Cortex of kidney (tissue), 1 donor: ENCODE measurements at places on chromosomes 11 and 22.
A peak's percentile ranks its signal among the peaks of the same experiment; 100 is the strongest.

DNA sequence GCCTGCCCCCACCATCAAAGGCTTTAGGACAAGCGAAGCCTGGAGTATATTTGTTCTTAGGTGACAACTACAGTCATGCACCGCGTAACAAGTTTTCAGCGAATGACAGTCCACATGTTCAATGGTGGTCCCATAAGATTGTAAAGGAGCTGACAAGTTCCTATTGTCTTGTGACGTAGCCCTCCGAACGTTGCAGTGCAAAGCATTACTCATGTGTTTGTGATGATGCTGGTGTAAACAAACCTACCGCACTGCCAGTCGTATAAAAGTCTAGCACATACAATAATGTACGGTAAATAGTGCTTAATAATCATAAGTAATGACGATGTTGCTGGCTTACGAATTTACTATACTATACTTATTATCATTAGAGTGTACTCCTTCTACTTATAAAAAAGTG lies 41.3 kb downstream of the ADAMTS15 start:
- no peak for DNase-seq

DNA sequence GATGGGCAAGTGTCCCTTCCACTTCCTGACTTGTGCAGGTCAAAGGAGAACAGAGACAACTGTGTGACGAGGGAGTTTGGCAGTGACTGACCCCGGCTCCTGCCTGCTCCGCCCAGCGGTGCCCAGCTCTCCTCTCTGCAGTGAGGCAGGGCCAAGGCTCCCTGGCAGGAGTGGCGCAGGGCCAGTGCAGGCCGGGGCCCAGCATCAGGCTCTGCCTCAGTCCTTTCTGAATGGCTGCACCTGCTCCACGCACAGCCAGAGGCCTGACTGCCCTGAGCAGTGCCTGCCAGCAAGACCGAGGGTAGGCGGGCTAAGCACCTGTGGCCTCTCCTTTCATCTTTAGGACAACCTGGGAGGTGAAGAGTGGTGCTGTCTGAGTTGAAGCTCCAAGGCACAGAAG lies 54.2 kb downstream of the WT1 start:
- no peak for DNase-seq

- DNase-seq, result no peak
Measured at GRCh38 chr11:71116693-71117040, 135.7 kb downstream of the SHANK2 start.

- DNase-seq, result no peak
Measured at GRCh38 chr11:10394229-10395101, 60.6 kb upstream of the AMPD3 start.

DNA sequence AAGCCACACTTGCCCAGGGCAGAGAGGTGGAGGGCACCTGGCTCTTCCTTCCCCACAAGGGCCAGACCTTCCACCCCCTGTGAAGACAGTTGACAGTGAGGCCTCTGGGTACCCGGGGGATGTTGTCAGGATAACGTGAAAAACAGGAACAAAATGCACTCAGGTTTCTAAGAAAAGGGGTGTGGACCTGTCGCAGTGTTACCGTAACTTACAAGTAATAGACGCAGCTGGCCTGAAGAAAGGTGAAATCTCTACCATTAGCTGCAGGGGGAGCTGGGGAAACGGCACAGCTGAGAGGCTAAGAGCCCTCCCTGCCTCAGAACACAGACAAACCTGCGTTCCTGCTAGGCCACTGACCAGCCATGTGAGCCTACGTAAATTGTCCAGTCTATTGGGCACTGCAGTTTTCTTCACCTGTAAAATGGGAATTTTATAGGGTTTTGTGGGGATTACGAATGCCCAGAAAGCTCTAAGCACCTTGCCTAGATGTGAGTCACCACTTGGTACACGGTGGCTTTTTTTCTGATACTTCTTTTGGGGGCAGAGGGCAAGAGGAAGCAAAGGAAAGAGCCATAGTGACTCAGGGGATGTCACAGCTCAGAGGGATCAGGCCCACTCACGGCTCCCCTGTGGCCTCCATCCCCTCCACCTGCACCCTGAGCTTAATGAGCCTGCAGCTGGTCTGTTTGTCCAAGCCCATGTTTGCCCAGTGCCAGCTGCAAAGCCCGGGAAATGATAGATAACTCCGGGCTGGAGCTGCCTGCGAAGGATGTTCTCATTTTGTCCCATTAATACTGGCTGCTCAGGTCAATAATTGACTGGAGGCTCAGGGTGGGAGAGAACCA lies 18.4 kb upstream of the CABP7 start:
- DNase-seq, result no peak

- DNase-seq, result no peak
Measured at GRCh38 chr11:15295695-15296094, 181.0 kb downstream of the INSC start.

DNA sequence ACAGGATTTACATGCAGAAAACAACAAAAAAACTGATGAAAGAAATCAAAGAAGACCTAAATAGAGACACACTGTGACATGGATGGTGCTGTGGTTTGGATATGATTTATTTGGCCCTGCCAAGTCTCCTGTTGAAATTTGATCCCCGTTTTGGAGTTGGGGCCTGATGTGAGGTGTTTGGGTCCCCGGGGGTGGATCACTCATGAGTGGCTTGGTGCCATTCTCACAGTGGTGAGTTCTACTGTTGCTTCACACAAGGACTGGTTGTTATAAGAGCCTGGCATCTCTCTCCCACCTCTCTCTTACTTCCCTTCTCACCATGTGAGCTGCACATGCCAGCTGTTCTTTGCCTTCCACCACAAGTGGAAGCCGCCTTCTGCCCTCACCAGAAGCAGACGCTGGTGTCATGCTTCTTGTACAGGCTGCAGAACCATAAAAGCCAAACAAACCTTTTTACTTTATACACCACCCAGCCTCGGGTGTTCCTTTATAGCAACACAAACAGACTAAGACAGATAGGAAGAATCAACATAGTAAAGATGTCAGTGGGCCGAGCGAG lies 7.8 kb upstream of the RTL6 start:
- DNase-seq, result no peak

DNA sequence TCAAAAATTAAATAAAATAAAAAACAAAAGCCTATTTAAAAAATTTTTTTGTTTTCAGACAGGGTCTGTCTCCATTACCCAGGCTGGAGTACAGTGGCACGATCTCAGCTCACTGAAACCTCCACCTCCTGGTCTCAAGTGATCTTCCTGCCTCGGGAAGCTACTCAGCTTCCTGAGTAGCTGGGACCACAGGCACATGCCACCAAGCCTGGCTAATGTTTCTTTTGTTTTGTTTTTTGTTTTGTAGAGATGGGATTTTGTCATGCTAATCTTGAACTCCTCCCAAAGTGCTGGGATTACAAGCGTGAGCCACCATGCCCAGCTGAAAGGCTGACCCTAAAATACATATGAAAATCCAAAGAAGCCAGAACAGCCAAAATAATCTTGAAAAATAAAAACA lies 20.4 kb upstream of the L3MBTL2 start:
- DNase-seq, result no peak

DNA sequence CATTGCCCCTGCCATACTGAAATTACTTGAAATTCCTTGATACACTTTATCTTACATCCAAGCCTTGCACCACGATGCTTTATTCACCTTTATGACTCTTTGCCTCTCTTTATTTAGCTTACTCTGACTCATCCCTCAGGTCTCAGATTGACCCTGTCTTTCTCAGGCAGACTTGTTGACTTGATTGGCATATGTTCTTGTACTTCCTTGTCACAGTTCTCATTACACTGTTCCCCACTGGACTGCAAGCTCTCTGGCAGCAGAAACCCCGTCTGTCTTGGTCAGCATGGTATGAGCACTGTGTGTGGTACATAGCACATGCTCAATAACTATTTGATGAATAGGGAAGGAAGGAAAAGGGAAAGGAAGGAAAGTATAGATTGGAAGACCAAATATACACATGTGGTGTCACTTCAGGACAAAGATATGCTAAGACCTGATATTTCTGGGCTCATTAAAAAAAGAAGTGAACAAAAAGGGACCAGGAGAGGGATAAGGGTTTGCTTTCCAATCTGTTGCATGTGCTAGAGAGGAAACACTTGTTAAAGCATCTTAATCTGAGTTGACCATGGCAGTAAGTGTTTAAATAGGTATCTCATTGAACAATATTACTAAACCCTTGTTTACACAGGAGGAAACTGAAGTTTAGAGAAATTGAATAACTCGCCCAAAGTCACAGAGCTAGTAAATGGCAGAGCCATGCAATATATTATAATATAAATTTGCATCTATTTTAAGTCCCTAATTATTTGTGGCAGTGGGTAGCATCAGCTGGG lies 7.2 kb downstream of the LYVE1 start:
- no peak for DNase-seq

- DNase-seq, result no peak
Measured at GRCh38 chr22:37796079-37796478, 11.7 kb upstream of the GCAT start.

DNA sequence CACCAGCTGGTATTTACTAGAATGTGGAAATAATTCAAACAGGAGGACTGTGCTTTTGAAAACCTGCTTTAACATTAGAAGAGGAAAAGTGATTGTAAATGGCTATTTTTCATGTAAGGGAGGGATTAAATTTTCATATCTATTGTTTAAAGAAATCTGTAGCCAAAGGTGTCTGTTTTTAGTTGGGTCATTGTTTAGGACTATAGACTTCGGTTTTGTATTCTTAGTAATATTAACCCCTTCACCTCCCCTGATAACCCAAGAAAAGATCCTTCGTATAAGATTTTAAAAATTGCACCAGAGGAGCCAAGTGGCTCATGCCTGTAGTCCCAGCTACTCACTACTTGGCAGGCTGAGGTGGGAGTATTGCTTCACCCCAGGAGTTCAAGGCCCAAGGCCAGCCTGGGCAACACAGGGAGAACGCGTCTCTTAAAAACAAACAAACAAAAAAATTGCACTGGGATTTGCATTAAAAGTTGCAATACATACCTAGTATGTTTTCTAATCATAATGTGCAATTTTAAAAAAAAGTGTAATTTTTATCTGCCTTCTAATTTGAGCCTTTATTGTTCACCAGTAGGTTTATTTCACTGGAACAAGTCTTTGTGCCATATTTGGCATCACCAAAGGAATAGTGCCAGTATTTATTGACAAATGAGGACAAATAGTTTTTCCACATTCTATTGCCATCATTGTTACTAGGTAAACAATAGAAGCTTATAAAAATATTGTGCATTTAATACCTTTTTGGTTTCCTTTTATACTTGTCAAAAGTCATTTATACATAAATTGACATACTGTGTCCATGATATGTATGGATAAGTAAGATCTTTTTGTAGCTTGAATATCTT lies 34.3 kb downstream of the MTMR3 start:
- DNase-seq, result no peak

DNA sequence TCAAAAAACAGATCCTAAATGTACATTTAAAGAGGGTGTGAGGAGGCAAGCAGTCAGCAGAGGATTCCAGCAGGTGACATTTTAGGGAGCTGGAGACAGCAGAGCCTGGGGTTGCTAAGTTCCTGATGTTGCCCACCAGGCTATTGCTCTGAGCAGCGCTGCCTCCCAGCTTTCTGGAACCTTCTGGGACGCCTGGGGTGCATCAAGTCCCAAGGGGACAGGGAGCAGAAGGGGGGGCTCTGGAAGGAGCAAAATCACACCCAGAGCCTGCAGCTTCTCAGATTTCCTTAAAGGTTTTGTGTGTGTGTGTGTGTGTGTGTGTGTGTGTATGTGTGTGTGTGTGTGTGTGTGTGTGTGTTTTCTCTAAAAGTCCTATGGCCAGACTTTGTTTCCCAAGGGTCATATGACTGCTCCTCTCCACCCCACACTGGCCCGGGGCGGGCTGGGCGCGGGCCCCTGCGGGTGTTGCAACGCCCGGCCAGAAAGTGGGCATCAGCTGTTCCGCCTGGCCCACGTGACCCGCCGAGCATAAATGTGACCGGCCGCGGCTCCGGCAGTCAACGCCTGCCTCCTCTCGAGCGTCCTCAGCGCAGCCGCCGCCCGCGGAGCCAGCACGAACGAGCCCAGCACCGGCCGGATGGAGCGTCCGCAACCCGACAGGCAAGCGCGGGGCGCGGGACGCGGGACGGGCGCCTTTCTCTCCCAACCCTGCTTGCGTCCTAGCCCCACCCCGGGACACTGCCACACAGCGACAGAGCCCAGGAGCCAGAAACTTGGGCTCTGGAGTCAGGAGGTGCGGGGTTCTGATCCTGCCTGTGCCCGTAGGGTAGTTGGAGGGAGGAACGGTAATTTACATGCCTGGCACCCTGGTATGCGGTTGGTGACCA lies at the start of gene HMOX1:
TSS of gene HMOX1 (plus strand) at position 560 of the 887 bp plus-strand sequence. CDS start at position 638, 78 bp downstream.
- DNase-seq, result peak; percentile 29

GRCh38 chr11:9459667-9460321 lies 1.0 kb upstream of the ZNF143 start:
- no peak for DNase-seq

GRCh38 chr22:40240160-40240559 lies 62.4 kb downstream of the TNRC6B start:
- no peak for DNase-seq

DNA sequence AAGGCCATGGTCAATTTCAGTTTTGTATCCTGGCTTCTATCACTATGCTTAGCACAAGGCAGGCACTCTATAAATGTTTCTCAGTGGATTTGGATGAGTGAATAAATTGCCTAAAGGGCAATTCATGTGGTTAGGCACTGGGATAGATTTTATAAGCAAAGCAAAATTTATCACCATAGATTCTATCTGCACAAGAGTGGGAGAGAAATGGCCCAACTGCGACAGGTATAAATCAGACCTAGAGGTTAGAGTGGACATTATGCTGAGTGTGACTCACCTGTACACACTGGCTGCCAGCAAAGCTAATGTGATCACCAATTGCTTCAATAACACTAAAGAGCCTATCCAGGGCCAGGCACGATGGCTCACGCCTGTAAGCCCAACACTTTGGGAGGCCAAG lies 514.0 kb downstream of the BUD13 start:
- no peak for DNase-seq

DNA sequence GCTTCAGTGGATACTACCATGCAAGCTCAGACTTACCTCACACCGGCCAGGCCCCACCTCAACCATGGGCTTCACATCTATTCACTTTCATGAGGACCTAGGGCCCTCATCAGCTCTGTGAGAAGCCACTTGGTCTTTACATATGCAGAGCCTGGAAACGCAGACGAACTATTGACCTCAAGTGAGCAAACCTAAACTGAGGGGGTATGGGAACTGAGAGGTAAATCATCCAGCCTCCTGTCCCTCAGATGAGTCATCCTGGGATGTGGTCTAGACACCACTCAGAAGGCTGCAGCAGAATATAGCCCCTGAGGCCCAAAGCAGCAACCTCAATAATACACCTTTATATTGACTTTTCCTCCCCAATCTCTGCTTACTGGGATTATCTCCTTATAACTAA lies 578.0 kb downstream of the INSC start:
- DNase-seq, result no peak

GRCh38 chr11:123450623-123451022 lies 20.6 kb downstream of the GRAMD1B start:
- DNase-seq, result no peak

GRCh38 chr22:32048069-32048468 lies 5.0 kb downstream of the SLC5A1 start:
- DNase-seq, result no peak

GRCh38 chr22:26463688-26464087 lies 19.9 kb downstream of the HPS4 start:
- DNase-seq, result no peak

- no peak for DNase-seq
Measured at GRCh38 chr11:34514597-34514996, 1.0 kb upstream of the ELF5 start.

- DNase-seq, result no peak
Measured at GRCh38 chr11:55054723-55055122, 207.2 kb upstream of the TRIM48 start.
